IMR-90 (cell line): ENCODE measurements at places on chromosomes 7 and 10. TPM values are rescaled to one million over a fixed set of nuclear protein-coding genes. Genes with fewer than 3 reads are reported as not detected.

DNA sequence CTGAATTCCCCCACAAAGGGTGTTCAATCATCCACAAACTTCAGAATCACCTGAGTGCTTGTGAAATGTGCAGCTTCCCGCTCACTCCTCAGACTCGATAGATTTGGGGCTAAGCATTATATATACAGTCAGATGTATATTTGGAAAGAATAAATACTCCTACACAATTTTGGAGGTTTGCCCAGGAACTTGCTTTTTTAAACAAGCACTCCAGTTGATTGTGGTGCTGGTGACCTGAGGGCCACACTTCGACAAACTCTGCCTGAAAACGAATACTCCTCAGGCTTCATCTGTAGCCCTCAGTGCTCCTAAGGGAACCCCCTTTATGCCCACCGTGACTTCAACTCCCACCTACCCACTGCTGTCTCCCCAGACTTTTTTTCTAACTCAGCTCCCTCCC lies 211.6 kb downstream of the INHBA start:
- no peak overlapping the region for H3K4me3 ChIP-seq
- no peaks in the 10 kb centered on the region for H3K27me3 ChIP-seq
- peaks cover 14% of the 10 kb centered on the region for H3K4me1 ChIP-seq
- H3K36me3 ChIP-seq: no peaks in the 10 kb centered on the region

- no peak overlapping the region for H3K4me3 ChIP-seq
- no peaks in the 10 kb centered on the region for H3K36me3 ChIP-seq
- peaks cover 4% of the 10 kb centered on the region for H3K27me3 ChIP-seq
- H3K27ac ChIP-seq: no peak overlapping the region
- peak; percentile 19 for DNase-seq
Measured at GRCh38 chr10:29131952-29132547, 156.8 kb upstream of the LYZL1 start.

GRCh38 chr10:124739119-124739921 lies 4.9 kb downstream of the FAM53B start:
- no peaks in the 10 kb centered on the region for H3K27me3 ChIP-seq
- H3K27ac ChIP-seq: no peak overlapping the region
- no peak overlapping the region for H3K4me3 ChIP-seq
- peaks cover 17% of the 10 kb centered on the region for H3K4me1 ChIP-seq

DNA sequence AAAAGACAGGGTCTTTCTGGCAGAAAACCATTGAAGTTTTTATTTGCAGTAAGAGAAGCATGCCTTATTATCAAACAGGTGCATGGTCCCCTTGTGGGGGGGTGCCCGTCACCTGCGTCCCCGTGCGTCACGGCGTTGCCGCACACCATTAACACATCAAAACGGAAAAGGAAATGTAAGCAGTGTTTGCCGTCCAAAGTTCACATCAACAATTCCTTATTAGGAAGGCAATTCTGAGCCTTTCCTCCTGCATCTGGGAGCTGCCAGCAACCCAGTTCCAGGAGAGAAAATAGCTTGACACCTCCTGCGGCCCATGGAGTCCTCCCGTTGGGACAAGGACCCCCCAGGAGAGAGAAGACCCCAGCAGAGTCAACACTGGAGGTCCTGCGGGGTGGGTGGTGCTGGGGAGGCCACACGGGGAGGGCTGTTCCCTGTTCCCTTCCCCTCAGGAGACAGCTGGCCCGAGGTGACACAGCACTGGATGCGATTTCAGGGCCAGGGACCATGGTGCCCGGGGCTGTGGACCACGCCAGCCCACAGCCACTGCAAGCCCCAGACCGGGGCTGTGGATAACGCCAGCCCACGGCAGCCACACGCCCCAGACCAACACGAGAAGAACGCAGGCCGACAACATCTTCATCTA lies 39.5 kb downstream of the DIP2C start:
- DNase-seq: peak; percentile 82
- H3K27ac ChIP-seq: peak overlapping the region; percentile 86
- H3K4me3 ChIP-seq: peak overlapping the region; percentile 12; the same call in 1 of the 2 replicates
- H3K27me3 ChIP-seq: no peaks in the 10 kb centered on the region
- H3K36me3 ChIP-seq: 0 out of 2 replicates have a peak, but pooled peaks cover 1% of the 10 kb centered on the region

GRCh38 chr7:124399941-124400340 lies 365.7 kb downstream of the GPR37 start:
- DNase-seq: no peak
- H3K27me3 ChIP-seq: no peaks in the 10 kb centered on the region
- no peak overlapping the region for H3K27ac ChIP-seq
- H3K36me3 ChIP-seq: no peaks in the 10 kb centered on the region
- H3K4me3 ChIP-seq: no peak overlapping the region

DNA sequence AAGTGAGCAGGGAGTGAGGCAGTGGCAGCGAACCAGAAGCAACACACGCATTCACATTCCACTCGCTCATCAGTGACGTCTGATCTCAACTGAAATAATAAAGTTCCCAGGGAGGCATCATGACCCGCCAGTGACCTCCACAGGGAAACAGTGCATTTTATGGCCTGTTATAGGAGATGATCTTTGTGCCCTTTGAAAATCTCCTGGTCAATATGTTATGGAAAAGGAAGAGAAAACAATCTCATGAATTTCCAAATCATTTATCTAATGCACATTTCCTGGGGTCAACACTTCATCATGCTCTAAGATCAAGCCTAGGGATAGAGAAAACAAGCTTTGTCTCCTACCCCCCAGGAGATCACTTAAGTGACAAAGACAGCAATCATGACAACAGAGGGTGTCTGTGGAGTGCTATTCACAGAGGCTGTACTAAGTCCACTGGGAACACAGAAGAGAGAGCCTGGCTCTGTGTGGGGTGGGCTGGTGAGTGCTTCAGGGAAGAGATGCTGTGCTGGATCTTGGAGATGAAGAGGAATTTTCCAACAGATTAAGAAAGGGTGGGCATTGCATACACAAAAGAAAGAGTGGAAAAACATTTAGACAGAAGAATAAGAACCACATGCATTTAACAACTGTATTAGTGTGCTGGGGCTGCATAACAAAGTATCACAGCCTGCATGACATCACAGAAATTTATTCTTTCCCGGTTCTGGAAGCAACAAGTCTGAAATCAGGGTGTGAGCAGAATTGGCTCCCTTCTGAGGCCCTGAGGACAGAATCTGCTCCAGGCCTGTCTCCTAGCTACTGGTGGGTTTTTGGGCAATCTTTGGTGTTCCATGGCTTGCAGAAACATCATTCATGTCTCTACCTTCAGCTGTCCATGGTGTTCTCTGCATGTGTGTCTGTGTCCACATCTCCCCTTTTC lies 613.9 kb upstream of the IGFBP3 start:
- peak; percentile 93 for DNase-seq
- H3K4me1 ChIP-seq: peaks cover 8% of the 10 kb centered on the region
- no peak overlapping the region for H3K4me3 ChIP-seq
- no peaks in the 10 kb centered on the region for H3K27me3 ChIP-seq
- peak overlapping the region; percentile 76 for H3K27ac ChIP-seq

- no peak for DNase-seq
- H3K36me3 ChIP-seq: no peaks in the 10 kb centered on the region
- H3K27ac ChIP-seq: no peak overlapping the region
Measured at GRCh38 chr10:69873135-69873639, 71.5 kb downstream of the COL13A1 start.

GRCh38 chr10:118148247-118148646 lies 101.5 kb upstream of the RAB11FIP2 start:
- no peak overlapping the region for H3K4me3 ChIP-seq
- no peaks in the 10 kb centered on the region for H3K36me3 ChIP-seq
- H3K4me1 ChIP-seq: no peaks in the 10 kb centered on the region
- no peaks in the 10 kb centered on the region for H3K27me3 ChIP-seq

DNA sequence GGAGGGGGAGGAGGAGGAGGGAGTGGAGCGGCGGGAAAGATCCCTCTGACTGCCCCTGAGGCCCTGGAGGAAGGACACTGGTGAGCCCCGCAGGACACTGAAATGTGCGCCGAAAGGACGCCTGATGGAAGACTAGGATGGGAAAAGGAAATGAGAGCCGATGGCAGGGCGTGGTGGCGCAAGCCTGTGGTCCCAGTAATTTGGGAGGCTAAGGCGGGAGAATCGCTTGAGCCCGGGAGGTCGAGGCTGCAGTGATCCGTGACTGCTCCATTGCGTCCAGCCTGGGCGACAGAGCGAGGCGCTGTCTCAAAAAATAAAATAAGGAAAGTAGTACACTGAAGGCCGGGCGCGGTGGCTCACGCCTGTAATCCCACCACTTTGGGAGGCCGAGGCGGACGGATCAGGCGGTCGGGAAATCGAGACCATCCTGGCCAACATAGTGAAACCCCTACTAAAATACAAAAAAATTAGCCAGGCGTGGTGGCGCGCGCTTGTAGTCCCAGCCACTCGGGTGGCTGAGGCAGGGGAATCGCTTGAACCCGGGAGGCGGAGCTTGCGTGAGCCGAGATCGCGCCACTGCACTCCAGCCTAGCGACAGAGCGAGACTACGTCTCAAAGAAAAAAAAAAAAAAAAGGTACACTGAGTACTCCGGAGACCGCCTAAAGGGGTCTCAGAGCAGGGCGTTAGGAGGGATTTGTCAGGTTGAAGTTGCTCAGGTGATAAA lies 561 bp upstream of the HNRNPF start:
- peak overlapping the region; percentile 84 for H3K27ac ChIP-seq
- DNase-seq: no peak
- H3K36me3 ChIP-seq: no peaks in the 10 kb centered on the region
- peaks cover 2% of the 10 kb centered on the region; the same call in 1 of the 2 replicates for H3K4me1 ChIP-seq
- peak overlapping the region; percentile 69 for H3K4me3 ChIP-seq

DNA sequence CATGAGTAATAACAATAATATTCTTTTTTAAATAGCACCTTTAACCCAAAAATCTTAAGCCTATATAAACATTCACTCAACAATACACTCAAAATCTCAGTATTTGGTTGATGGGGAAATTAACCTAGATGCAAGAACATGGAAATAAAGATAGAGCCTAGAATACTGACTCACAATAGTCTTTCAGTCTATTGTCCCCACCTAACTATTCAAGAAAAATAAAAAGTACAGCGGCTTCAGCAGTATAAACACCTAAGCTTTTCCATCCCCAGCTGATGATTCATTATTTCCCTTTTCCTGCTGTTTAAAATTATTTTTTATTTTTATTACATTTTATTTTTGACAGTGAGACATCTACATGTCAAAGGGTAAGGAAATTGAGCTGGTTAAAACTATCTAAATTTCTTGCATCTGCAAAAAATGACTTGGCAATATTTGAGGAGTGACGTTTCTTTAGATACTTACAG lies 201.4 kb downstream of the FZD1 start:
- H3K36me3 ChIP-seq: no peaks in the 10 kb centered on the region
- H3K27ac ChIP-seq: no peak overlapping the region
- no peak for DNase-seq
- H3K4me3 ChIP-seq: no peak overlapping the region

The GBX1 gene
- not detected in 2 replicates for polyA plus RNA-seq

The ERVW-1 gene
- not detected in 2 replicates for polyA plus RNA-seq

The BEND7 gene
- 2.5 and 3.5 TPM in 2 replicates for polyA plus RNA-seq

The TFEC gene
- 0.02 TPM in 1 of 2 replicates, not detected in the other for polyA plus RNA-seq

The C10orf105 gene
- polyA plus RNA-seq: not detected in 2 replicates

The SYT15 gene
- 0.42 and 0.68 TPM in 2 replicates for polyA plus RNA-seq

The RET gene
- polyA plus RNA-seq: 0.10 and 0.26 TPM in 2 replicates
